ENCODE measurements at places on chromosomes 2 and 18.

DNA sequence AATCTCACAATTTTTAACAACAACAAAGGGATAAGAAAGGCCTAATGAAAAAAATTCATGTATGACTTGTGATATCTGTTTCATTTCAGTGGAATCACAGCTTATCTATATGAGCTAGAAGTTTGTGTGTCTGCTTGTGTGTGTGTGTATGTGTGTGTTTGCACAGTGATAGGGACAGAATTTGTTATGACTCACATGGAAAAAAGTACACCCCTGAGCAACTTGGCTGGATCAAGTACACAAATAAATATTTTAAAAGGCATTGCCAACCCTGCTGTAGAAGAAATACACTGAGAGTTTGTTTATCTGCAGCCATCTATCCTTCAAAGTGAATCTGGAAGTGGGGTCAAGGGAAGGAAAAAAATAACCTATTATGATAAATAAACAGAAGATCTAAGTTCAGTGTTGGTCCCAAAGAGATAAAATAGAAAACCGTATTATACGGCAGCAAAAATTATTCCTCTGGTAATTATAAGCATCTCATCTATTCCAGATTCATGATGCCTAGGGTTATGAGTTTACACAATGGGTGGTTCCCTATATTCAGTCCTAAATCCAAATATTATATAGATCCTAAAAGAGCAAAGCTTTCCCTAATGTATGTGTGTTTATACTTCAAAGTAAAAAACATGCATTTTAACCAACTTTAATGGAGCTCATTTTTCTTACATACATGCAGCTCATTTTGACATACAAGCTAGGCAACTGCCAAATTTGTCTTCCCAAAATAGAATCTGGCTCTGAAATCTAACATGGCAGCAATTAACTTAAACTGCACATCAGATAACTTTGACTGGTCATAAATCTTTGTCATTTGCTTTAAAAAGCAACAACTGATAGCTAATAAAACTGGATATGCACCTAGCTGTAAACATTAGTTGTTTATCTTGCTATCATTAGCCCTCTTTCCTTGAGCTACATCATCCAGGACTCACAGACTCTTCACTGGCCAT, 420.6 kb downstream of the IRS1 start:
- DNase-seq = no peak

GRCh38 chr2:221431477-221431876, 140.6 kb downstream of the EPHA4 start:
- DNase-seq = no peak

- no peak for DNase-seq
Observed at GRCh38 chr2:121897335-121897970, 142.0 kb downstream of the TSN start.

DNA sequence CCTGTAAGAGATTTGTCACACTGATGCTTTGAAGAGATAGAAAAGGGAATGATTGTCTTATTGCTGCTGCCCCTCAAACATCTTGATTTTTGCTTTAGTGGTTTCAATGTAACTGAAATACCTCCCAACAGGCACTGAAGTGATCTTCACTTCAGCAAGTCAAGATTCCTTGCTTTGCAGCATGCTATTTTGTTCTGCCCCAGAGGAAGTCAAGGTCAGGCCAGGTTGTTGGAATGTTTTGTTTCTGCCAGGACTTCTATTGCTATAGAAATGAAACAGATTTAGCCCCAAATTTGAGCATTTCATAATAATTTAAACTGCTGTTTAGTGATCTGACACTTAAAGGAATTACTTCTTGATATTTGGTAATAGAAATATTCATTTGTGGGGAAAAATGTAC, 277.6 kb downstream of the ZNF804A start:
- DNase-seq = no peak

Measured in activated CD4-positive, CD25-positive, alpha-beta regulatory T cell treated with anti-CD3 and anti-CD28 coated beads, Interleukin-2, amount 50 U/mL, for 16 hours (primary cell).